ENCODE measurements at places on chromosomes 12 and 14. TPM values are rescaled to one million over a fixed set of nuclear protein-coding genes. Genes with fewer than 3 reads are reported as not detected.
A peak's percentile ranks its signal among the peaks of the same experiment; 100 is the strongest.

The PRKD1 gene
- 3.0 TPM for total RNA-seq

GRCh38 chr14:97695456-97695981 is 898.3 kb downstream of the VRK1 start:
- DNase-seq = peak; percentile 12

DNA sequence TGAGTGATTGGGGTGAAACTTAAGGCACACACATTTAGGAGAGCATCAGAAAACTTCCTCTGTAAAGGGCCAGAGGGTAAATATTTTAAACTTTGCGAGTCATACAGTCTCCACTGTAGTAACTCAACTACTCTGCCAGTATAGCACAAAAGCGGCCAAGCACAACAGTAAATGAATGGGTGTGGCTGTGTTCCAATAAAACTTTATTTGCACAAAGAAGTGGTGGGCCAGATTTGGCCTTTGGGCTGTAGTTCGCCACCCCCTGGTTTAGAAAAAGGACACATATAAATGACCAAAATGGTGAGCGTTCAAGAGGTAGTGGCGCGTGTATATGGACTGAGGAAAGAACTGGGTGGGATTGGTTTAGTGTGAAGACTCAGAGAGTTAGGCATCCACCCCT is 109.9 kb downstream of the CALM1 start:
- DNase-seq = peak; percentile 47

The TMEM253 gene
- not detected for total RNA-seq

DNA sequence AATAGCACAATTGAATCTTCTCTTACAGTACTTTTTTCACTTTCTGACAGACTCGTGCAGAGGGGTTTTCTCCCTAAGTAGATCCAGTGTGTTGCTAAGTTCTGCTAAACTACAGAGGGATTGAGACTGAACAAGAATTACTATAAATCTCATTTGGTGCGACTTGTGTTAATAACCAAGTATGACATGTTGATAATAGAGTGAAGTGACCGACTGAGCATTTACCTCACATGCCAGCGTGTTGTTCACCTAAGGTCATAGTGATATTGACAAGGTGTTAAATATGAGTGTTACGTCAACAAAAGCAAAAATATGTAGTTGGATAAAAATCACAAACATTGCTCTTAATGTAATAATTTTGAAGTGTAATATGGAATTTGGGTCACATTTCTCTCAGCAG is 97.8 kb upstream of the PDE3A start:
- no peak for DNase-seq

DNA sequence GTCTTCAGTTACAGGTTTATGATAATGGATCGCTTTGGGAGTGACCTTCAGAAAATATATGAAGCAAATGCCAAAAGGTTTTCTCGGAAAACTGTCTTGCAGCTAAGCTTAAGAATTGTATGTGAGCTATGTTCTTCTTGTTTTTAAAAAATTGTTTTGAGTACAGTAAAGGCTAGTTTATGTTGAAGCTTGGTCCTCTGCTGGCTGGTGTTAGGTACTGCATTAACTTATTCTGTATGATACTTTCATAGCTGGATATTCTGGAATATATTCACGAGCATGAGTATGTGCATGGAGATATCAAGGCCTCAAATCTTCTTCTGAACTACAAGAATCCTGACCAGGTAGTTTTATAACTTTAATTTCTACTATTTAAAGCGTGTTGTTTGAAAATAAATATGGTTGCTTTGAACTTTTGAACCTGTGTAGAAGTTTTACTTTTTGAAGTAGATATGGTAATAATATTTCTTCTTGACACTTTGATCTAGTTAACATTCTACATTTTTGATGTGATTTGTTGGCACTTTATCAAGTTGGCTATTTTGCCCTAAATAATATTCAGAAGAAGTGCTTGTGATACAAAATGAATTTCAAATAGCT is 55.7 kb downstream of the VRK1 start:
- peak; percentile 52 for DNase-seq

The TRIM9 gene
- total RNA-seq = 2.6 TPM

The LAG3 gene
- total RNA-seq = 0.40 TPM

DNA sequence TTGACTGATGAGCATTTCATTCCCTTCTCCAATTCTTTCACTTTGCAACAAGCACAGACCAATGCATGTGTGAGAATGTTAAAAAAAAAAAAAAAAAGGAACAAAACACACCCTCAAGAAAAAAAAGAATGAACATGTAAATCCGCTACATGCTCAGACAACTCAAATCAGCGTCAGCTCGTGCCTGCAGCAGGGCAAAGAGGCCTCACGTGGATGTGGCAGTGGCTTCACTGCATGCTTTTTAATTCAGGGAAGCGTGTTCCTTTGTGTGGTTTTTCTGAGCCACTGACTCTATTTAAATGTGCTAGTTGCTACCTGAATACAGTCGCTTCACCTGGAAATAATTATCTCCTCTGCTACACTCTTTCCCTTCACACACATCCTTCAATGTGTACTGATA is 55.1 kb downstream of the PPP1R36 start:
- DNase-seq = no peak

The ARHGAP5 gene
- 46.4 TPM for total RNA-seq

The LALBA gene
- not detected for total RNA-seq

GRCh38 chr12:105961821-105962671 is 176.7 kb downstream of the NUAK1 start:
- DNase-seq = no peak

- DNase-seq = no peak
These were observed 14.9 kb downstream of the RAB35 start for GRCh38 chr12:120101617-120102016.

- DNase-seq = no peak
These were observed 460.3 kb downstream of the EGLN3 start for GRCh38 chr14:33490555-33490954.

The CD4 gene
- not detected for total RNA-seq

DNA sequence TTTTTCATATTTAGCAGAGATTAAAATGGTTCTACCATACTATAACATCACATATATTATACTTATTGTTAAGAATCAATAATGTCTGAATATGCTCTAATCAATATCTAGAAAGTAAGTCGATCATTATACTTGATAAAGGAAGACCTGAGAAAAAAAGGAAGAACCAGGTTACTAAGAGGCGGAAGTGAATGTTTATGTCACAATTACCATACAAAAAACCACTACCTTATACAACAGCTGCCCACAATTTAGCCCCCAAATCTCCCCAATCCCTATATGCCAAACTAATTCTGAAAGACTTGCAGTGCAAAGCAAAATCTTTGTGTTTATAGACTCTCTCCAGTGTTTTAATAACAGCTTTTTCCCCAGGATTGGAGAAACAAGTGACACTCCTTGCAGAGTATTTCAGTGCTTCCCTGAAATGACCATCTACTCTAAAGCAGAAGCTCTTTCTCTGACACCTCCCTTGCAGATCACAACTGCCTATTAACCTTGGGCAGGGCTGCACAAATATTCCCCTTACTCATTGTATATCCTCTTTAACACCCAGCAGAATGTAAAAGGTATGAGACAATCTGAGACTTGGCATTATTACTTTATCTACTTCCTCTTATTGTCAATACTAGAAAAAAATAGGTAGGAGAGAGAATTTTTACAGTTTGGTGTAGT is 12.7 kb upstream of the SLC2A3 start:
- no peak for DNase-seq

GRCh38 chr12:46787496-46788055 is 38.2 kb downstream of the SLC38A4 start:
- no peak for DNase-seq

The B4GALNT3 gene
- total RNA-seq = 3.7 TPM

DNA sequence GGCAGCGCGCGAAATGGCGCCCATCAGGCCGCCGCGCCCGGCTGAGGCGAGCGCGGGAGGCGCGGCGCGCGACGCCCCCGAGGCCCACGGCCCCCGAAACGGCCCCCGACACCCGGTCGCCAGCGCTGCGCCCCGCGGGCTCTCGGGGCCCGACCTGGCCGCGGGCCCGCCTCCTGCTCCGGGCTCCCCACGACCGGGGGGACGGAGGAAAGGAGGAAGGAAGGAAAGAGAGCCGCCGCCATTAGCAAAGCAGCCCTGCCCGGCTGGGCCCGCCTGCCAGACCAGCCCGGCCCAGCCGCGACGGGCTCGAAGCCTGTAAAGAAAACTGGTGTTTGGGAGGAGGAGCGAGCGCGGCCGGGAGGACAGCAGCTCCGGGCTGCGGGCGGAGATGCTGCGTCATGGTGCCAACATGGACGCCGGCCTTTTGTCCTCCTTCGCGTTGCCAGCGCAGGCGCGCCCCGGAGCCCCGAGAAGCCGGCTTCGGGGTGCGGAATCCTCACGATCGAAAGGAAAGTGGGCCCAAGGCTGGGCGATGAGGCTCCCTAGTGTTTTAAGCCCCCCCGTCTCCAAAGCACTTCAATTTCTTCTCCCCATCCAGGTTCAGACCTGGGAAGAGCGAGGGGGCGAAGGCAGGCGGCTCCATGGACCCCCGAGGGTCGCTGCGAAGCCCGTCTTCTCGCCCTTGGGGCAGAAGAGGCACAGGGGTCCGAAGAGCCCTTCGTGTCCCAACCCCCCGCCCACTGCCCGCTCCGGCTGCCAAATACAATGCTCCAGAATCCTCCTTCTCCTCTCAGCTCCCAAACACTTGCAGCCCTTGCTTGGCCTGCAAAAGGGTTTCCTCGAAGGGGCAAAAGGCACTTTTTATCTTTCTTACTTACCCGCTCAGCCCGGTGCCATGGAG is 2.9 kb upstream of the SETD1B start:
- DNase-seq = peak; percentile 71

DNA sequence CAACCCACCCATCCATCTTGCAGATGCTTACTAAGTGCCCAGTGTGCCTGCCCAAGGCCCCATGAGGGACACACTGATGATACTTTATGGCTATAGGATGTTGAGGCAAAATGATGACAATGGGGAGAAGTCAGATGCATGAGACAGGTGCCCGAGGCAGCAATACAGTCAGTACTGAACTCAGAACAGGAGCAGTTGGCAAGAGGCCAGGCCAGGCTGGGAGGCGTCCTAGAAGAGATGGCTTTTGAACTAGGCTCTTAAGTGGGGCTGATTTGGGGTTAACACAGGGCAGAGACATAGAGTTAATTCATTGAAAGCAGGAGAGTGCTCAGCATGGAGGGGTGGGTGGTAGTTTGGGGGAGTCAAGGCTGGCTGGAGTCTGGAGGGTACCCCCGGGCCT is 15.6 kb downstream of the PLBD2 start:
- DNase-seq = no peak

DNA sequence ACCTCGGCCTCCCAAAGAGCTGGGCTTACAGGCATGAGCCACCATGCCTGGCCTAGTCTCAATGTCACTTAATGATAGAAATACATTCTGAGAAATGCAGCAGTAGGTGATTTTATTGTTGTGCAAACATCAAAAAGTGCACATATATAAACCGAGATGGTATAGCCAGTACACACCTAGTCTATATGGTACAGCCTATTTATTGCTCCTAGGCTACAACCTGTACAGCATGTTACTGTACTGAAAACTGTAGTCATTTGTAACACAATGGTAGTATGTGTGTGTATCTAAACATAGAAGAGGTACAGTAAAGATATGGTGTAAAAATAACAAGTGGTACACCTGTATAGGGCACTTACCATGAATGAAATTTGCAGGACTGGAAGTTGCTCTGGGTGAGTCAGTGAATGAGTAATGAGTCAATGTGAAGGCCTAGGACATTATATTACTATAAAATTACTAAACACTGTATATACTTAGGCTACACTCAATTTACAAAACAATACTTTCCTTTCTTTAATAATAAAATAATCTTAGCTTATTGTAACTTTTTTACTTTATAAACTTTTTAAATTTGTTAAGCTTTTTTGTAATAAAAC is 166.7 kb upstream of the SYT1 start:
- DNase-seq = peak; percentile 83

The PAPLN gene
- 0.35 TPM for total RNA-seq

The TAMALIN gene
- total RNA-seq = 0.29 TPM

DNA sequence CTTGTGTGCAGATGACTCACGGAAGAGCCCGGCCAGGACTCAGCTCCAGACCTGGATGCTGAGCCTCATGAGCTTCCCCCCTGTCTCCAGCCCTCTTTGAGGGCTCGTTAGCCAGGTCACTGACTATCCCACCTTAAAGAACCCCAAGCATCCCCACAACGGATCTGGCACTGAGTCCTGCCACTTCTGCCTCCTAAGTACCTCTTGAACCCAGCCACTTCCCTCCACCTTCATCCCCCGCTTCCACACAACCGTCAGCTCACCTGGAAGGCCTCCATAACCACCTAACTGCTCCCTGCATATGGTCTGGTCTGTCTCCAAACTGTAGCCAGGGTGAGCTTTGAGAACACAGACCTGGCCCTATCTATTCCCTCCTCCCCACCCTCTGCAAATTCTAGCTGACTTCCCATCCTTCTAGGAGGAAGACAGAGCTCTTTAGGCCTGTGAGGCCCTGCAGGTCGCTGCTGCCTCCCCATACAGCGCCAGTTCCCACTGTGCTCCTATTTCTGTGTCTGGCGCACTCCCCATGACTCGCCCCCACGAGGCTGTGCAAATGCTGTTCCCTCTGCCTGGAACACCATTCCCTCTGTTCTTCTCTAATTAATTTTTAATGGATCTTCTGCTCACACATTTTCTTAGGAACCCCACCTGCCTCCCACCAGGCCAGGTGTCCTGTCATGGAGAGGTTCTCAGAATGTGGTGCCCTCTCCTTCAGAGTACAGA is 2.9 kb upstream of the HSP90AA1 start:
- no peak for DNase-seq

The PLEKHD1 gene
- 0.15 TPM for total RNA-seq

The ANO4 gene
- total RNA-seq = not detected

DNA sequence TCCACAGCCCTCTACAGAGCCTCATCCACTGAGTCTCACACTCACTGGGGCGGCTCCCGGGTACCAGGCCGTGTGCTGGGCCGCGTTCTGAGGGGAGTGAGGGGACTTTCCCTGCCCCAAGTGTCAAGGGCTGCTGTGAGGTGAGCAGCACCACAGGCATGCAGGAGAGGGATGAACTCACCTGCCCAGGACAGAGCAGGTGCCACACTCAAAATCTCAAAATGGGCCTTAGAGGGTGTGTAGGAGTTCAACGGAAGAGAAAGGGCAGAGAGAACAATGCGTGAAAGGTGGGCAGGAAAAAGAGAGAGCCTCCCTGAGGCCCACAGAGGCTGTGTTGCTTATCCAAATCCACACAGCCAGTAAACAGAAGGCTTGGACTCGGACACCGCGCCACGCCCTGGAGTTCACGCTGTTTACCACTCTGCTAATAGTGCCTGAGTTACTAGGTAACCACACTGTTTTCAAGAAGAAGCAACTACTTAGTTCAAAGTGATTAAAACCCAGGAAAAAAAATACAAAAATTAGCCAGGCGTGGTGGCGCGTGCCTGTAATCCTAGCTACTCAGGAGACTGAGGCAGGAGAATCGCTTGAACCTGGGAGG is 32.7 kb downstream of the TSPAN11 start:
- no peak for DNase-seq

Measured in PC-3 (cell line).